ENCODE measurements at places on chromosomes 7 and 10.
A peak's percentile ranks its signal among the peaks of the same experiment; 100 is the strongest.

- no peak for DNase-seq
Observed at GRCh38 chr7:75617634-75618234, 121.0 kb downstream of the HIP1 start.

DNA sequence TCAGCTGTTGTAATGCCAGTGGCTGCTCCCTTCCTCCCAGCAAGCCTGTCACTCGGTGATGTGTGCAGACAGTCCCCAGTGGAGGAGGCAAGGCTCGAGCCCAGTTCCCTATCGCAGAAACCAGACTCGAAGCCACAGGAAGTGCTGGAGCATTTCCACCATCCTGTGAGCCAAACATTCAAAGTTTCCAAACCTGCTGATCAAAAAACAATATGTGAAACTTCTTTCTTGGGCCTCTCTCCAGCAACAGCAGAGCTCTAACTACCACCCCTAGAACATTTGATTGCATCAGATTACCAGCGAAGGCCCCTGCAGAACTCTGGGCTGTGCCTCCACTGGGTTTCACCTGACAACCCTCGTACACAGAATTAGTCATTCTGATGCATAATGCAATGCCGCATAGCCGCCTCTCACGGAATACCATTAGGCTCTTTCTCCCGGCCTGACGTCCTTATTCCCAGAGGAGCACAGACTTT lies 94.0 kb downstream of the ELMO1 start:
- DNase-seq, result no peak

DNA sequence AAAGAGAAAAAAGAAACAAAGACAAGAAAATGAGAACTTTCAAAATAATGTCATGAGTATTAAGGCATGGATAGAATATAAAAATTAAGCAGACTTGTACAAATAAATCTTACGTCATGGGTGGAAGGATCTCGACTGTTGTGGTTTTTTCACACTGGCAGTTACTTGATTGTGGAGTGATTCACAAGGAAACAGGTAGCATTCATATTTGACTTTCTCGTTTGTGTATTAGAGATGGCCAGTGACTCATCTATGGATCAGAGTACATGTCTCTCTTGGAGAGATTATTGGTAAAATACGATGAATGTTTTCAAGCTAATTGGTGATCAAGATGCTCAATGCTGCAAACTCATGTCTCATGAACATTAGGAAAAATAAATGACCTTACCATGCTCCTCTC lies 564.3 kb downstream of the GATA3 start:
- no peak for DNase-seq

- no peak for DNase-seq
Observed at GRCh38 chr7:11452476-11452875, 379.5 kb downstream of the THSD7A start.

DNA sequence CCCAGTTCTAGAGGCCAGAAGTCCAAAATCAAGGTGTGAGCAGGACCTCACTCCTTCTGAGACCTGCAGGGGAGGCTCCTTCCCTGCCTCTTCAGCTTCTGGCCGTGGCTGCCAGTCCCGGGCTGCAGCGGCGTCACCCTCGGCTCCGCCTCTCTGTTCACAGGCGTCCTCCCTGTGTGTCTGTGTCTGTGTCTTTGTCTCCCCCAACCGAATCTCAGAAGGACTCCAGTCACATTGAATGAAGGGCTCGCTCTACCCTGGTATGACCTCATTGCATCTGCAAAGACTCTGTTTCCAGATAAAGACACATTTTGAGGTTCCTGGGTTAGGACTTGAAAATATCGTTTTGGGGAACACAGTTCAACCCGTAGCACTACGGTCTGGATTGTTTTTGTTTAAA lies 33.1 kb upstream of the GALNT11 start:
- DNase-seq, result peak; percentile 63

GRCh38 chr7:25384788-25385505 lies 156.7 kb upstream of the NPVF start:
- no peak for DNase-seq

- DNase-seq, result no peak
Observed at GRCh38 chr7:130363026-130363847, 17.1 kb upstream of the CPA1 start.

- DNase-seq, result no peak
Observed at GRCh38 chr7:116698930-116699721, 27.1 kb downstream of the MET start.

- DNase-seq, result no peak
Observed at GRCh38 chr10:70761727-70762350, 23.3 kb downstream of the TBATA start.

DNA sequence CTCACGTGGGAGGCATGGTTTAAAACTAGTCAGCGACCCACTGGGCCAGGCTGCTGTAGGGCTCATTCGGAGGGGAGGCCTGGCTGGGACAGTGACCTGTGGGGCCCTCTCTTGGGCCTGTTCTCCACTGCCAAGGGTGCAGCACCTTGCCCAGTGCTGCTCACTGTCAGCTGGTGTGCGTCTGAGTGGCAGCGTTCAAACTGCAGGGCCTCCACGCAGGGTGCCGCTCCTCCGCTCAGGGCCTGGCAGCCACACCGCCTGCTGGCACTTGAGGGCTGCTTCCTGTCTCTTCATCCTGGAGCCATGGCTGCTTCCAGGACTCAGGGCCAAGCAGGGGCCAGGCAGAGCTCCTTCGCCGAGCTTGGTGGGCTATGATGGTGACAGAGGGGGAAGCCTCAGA lies 18.3 kb downstream of the ADAMTS14 start:
- DNase-seq, result no peak

DNA sequence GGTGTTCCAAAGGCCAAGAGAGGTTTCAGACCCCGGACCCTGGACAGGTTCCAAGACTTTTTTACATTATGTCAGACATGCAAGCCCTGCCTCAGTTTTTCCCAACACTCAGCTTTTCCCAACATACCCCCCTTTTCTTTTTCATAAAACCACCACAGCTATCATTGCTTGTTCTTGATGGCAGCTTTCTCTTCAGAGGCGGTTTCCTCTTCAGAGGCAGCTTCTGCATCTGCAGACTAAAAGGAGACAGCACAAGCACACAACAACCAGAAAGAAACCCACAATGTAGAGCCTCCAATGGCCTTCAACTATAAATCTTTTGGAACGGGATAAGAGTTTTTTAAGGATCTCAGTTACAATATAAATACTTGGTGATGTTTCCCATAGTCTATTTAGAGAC lies 19.3 kb downstream of the GIMAP6 start:
- DNase-seq, result no peak

DNA sequence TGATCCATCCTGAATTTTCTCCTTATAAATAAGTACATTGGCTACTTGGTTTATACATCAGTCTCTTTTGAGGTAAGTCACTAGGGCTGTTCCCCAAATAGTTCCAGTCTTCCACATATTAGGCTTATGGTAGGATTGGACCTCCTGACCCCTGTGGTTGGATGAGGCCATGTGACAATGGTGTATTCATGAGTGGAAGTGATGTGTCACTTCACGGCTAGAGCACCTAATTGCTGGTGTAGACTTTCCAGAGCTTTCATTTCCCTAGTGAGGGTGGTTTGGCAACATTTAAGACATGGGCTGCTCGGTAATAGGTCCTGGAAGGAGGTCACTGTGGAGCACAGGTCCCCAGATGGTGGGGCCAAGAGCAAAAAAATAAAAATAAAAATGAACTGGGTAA lies 141.2 kb upstream of the ABCB5 start:
- DNase-seq, result no peak

DNA sequence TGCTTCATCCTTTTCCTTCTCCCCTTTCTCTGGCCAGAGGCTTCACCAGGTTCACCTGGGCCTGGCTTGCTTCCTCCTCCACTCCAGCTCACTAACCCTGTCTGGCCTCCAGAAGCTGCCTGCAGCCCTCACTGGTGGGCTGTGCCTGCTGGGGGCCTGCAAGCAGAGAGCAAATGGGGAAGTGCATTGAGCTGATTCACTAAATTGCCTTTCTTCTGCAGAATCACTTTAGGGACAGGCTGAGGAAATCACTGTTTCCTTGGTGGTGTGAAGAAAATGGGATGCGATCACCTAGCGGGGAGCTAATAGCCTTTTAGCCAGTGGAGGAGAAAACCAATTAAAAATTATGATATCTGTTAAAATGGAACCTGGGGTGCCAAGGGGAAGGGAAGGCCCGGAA lies 3.0 kb downstream of the RET start:
- DNase-seq, result no peak

DNA sequence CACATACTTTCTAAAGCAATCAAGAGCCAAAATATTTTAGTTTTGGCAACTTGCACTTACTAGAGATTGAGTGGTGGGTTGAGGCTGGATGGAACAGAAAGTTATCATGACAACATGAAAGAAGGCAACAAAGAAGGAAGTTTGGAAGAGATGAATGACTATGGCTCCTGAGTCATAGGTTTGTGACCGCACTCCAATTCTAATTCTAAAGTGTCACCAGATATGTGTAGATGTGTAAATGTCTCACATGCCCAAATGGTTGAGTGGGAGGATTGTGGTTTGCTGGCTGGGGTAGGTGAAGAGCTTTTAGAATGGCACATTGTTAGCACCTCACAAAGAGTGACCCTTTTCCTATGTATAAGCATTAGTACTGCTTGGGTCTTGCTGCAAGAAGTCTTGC lies 20.2 kb downstream of the TAS2R16 start:
- no peak for DNase-seq

DNA sequence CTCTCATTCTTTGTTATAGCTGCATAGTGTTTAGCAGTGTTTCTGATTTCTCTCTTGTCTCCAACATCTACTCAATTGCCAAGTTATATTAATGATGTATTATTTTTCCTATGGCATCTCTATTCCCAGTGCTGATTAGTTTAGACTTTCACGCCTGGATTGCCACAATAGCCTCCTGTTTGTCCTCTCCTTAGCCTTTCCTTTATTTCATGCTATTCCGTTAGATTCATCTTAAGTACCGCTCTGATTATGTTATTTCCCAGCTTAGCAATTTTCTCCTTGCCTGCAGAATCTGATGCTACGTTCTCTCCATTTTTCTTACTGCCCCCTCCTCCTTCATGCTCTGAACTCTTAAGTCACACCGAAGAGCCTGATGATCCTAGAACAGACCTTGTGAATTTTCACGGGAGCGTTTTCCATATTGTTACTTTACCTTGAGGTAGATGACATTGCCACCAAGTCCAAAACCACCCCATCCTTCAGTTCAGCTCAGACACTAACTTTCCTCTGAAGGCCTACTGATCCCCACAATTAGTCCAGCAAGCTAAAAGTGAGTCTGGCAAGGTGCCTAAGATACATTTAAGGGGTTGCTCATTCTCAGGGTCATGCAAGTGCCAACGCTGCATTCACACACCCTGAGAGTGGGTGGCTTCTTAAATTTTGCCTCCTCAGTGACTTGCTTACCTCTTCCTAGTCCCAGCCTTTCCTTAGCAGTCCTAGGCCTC lies 6.6 kb upstream of the NRF1 start:
- DNase-seq, result no peak

- no peak for DNase-seq
Observed at GRCh38 chr10:12705943-12706342, 295.6 kb downstream of the CCDC3 start.

DNA sequence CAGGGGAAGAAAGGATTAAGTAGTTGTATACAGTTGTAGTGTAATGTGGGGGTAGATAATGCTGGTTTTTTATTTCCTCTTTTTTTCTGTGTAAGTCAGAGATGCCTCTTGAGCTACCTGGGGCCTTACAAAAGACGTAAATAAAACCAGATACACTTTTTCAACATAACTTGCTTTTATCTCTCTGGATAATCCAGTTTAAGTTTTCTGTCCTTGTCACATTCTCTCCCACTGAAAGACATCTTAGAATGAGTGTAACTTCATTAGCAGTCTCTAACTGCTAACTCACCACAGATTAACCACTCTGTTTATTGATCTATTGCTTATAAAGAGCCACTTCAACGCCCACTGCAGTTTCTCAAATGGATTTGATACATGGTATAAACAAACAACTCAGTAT lies 64.1 kb upstream of the LRRN3 start:
- DNase-seq, result no peak

GRCh38 chr10:27223964-27224363 lies 16.6 kb downstream of the ACBD5 start:
- no peak for DNase-seq

DNA sequence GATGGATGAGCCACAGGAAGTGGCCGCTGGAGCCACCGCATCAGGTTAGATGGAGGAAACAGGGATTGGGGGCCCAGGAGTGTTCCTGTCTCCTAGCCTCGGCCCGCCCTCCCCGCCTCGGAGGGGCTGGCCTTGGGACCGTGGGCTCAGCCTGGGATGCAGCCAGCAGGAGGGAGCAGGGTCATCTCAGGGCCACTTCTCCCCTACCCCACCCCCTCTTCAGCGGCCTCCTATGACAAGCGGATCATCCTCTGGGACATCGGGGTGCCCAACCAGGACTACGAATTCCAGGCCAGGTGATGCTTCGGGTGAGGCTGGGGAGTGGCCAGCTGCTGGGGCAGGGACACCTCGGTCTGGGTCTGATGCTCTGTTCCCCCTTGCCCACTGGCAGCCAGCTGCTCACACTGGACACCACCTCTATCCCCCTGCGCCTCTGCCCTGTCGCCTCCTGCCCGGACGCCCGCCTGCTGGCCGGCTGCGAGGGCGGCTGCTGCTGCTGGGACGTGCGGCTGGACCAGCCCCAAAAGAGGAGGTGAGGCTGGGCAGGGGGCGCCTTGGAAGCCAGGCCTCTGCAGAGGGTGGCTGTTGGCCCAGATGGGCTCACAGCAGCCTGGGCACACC lies 4.7 kb downstream of the LRWD1 start:
- DNase-seq, result no peak

- DNase-seq, result peak; percentile 65
Observed at GRCh38 chr7:47578579-47579270, 3.2 kb downstream of the TNS3 start.

- DNase-seq, result no peak
Observed at GRCh38 chr7:99028261-99028973, 115.5 kb downstream of the SMURF1 start.

DNA sequence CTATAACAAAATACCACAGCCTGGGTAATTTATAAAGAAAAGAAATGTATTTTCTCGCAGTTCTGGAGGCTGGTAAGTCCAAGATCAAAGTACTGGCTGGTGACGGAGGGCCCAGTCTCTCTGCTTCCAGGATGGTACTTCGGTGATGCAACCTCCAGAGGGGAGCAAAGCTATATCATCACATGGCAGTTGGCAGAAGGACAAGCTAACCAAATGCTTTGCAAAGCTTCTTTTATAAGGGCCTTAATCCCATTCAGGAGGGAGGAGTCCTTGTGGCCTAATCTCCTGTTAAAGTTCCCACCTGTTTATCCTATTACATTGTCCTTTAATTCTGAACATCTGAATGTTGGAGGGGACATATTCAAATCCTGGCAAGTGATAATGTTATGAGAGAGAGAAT lies 134.1 kb upstream of the SP4 start:
- DNase-seq, result no peak

DNA sequence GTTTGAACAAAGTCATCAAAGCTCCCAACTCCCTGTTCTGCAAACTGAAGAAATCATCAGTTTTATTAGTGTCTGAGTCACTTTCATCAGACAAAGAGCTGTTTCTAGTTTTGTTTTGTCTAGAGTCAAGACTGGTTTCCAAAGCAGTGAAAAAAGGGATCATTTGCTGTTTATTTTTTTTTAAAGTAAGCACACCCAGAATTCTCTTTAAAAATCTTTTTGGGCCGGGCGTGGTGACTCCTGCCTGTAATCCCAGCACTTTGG lies 972.0 kb upstream of the CELF2 start:
- no peak for DNase-seq
